ENCODE measurements at places on chromosomes 3 and 15.

DNA sequence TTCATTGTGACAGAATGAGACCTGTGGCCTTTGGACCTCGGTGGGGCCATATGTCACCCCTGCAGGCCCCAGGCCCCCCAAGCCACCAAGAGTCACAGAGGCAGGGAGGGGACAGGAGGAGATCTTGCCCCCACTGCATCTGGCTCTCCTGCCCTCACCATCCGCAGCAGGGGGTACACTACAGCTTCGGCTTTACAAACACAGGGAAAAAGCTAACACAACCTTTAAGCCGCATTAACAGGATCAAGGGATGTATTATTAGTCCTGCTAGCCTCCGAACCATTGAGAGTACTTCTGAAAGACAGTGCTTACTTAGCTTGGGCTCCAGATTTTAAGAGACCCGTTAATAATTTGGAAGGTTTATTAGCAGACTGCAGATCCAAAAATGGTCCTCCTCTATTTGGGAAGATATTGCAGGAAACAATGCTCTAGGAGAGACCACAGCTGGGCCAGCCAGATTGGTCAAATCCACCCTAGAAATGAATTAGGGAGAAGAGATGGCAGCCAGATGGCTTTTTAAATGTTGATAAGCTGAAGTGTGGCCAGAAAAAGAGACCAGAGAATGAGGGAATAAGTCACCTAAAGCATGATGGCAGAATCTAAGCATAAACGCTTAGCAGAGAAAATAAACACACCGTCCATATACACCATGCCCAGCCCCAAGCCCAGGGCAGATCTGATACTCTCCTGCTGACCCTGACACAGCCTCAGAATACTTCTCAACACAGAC lies 31.5 kb downstream of the SRGAP3 start:
- no peak for DNase-seq

DNA sequence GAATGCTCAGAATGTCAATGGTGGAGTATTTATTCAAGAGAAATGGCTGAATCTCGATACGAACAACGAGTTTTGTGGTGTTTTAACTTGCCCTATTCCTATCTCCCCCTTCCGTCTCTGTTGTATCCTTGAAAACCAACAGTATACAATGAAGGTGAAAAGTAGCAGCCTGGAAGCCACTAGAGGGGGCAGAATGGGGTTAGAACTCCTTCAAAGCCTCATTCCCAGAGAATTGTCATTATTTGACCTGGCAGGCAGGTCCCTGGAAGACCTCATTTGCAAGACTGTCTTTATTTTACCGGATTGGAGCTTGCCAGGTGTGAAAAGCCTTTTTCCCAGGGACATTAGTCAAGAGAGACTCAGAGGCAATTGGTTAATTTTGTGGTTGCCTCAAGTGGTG lies 139.4 kb downstream of the LRRC28 start:
- DNase-seq = no peak

DNA sequence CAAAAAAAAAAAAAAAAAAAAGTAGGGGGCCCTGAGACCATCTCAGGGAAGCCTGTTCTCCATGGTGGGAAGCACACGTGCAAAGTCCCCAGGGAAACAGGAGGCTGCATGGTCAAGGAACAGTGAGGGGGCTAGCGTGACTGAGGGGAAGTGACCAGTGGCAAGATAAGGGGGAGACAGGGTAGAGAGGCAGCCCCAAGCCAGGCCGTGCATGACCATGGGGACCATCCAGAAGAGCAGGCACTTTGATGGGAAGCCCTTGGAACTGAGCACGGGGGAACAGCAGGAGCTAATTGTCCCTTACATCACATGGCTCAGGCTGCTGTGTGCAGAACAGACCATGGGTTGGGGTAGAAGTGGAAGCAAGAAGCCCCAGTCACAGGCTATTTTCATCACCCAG lies 196.2 kb downstream of the NTRK3 start:
- no peak for DNase-seq

- DNase-seq = no peak
These were observed 476.0 kb upstream of the TBL1XR1 start for GRCh38 chr3:177673112-177673914.

- no peak for DNase-seq
These were observed 600 bp upstream of the CHRNA5 start for GRCh38 chr15:78564743-78565096.

GRCh38 chr3:141553055-141553454 lies 66.2 kb downstream of the RASA2 start:
- DNase-seq = no peak

DNA sequence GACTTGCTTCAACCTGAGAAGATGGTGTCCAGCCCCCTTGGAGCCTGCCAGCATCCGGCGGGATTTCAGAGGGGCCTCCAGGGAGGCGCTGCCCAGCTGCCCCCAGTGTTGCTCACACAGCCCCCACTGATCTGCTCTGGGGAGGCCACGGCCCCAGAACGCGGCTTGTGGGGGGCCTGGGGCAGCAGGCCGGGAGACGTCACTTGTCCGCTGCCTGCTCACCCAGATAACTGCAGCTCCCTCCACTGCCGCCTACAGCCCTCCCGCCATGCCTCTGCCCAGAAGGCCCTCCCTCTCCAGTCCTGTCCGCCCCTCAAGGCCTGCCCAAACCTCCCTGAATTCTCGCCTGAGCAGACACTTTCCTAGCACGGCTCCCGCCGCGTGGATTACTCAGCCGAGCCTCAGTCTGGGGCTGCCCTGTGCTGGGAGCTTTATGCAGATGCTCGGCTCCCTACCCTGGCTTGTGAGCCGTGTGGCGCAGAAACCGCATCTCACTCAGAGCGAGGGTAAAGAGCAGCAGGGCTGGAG lies 17.2 kb upstream of the ADIPOQ start:
- DNase-seq = no peak

GRCh38 chr3:19522305-19522704 lies 374.0 kb downstream of the KCNH8 start:
- DNase-seq = no peak

All from activated CD4-positive, alpha-beta T cell treated with anti-CD3 and anti-CD28 coated beads, Interleukin-2, amount 50 U/mL, for 1 hour (primary cell).